ENCODE measurements at places on chromosomes 11 and 22.

DNA sequence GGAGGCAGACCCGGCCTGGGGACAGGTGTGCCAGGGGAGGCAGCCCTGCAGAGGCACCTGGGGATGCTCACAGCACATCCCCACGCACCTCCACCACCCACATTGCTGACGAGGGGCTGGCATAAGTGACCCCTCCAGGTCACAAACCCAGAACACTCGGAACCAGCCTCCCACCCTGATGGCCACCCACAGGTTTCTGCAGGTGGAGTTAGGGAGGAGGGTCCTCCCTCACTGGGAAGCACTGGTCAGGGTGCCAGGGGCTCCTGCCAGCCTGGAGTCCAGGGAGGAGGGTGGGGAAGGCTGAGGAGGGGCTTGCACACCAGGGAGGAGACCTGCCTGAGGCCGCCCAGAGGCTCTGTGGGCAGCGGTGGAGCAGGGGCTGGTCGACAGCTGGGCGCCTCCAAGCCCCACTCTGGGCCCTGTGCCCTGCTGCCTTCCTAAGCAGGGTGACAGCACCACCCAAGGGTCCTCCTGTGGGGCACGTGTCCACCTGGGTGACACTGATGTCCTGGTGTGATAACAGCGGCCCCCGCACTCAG is 51.0 kb upstream of the CARS1 start:
- DNase-seq: peak; percentile 40

DNA sequence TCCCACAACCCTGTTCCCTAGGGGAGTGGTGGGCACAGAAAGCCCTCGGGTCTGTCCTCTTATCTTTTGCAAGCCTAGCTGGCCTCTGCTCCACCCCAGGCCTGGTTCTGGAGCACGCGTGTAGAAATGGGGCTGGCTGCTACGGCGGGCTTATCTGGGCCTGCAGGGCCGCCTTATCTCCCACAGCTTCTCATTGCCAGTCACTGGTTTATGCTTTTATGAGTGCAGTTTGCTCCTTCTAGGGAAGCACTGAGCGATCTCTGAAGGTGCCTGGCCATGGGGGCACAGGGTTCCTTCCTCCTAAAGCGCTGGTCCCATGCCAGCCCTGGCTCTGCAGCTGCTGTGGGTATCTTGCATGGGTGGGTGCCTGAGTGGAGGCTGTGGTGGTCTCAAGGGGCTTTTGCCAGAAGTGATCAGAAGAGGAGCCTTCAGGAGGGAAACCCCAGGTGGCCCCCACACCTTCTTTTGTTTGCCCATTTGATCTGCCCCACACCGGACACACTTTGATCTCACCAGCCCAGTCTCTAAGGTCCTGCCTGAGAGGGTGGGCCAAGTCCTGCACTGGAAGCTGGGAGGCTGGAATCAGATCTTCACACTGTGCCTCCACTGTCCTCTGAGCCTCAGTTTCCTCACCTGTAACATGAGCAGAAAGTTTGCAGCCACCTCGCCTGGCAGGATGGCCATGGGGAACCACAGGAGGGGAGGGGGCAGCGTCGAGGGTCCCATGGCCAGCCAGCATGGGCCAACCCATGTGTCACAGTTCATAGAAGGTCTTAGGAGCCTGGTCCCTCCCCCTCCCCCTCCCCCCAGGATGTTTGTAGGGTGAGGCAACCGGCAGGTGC is 86.6 kb upstream of the FGF3 start:
- DNase-seq: no peak

- no peak for DNase-seq
These were observed 17.5 kb downstream of the NCR3LG1 start for GRCh38 chr11:17369094-17369493.

GRCh38 chr22:48918585-48919186 is 909.0 kb downstream of the BRD1 start:
- no peak for DNase-seq

DNA sequence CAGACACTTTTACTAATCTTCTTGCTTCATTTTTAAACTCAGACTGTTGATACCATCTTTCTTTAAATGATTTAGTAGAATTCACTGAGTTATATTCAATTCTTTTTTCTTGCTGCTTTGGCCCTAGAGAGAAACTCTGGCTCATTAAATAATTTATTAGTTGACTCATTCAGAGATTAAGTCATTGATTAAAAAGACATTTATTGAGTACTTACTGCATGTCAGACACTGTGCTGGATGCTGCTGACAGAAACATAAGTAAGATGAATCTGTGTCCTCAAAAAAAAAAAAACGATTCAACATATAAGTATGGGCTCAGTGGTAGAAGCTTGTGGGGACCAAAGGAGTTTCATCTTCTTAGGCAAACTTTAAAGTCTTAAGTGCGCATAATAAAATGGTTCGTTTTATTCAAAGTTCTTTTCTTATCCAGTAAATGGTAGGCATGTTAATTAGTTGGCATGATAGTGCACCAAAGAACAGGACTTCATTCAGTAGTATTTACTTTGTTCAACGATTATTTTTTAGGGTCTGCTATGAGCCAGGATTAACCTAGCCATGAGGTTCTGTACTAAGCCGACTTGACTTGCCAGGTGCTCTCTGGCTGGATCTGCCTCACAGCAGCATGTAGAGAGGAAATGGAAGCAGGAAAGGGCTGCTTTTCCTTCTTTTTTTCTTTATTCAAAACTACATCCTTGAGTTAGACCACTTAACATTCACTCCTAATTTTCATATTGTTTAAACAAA is 281.0 kb upstream of the CTSC start:
- no peak for DNase-seq

DNA sequence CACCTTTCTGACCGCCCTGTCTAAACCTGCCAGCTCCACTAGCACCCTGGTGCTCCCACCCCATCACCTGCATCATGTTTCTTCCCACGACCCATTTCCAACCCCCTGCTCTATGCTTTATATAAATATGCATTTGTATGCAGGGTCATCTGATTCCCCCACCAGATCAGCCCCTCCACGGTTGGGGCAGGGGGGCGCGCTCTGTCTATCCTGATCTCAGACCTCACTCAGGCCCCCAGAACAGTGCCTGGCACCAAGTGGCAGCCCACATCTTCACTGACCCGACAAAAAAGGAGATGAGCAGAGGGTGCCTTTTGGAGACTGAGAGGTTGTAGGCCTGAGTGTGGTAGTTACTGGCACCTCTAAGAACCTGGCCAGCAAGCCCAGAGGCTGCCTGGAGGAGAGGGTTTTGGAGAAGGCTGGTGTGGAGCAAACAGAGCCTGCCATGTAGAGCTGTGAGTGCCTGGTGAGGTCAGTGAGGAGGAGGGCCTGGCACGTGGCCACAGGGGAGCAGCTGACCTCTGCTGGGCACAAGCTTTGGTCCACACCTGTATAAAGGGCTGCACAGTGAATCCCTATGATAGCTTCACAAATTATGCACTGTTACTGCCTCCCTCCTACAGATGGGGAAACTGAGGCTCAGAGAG is 86.3 kb upstream of the RTL6 start:
- DNase-seq: peak; percentile 23

GRCh38 chr22:48338793-48339705 is 1488.6 kb downstream of the BRD1 start:
- DNase-seq: peak; percentile 24

DNA sequence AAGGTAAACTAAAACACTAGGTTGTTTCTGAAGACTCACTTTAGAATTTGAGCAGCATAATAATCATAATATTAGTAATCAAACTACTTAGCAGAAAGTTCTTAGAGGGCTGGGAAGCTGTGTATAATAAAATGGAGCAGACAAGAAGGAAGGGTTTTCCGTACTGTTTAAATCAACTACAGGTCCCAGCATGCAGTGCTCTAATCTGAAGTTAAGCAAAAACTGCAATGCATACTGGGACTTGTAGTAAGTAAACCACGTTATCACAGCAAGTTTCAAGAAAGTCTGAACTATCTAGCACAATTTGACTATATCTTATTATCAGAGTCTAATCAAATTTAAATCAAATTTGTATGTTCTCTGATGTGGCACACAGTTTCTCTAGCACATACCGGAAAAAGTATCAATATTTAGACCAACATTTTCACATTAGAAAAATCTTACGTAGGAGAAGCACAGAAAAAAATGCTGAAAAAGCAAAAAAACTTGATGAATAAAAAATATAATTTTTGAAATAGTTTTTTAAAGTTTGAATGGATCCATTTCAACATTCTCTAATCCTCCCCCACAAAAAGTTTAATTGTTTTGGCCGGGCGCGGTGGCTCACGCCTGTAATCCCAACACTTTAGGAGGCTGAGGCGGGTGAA is 8.2 kb downstream of the PHF21A start:
- no peak for DNase-seq

DNA sequence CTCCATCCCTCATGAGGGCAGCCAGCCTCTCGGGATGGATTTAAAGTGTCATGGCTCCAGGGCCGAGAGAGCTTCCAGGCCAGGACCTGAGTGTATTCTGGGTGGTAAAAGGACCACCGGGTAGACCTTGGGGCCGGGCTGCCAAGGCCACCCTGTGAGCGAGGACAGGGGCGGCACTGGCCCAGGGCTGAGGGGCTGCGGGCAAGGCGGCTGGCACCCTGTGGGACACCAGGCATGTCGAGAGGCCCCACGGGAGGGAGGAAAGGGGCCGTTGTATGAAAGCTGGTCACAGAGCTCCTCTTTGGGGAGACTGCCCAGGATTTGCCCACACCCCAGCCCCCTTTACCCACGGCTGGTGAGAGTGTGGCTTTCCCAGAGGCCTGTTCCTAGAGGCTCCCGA is 92.3 kb upstream of the RTL6 start:
- DNase-seq: no peak

GRCh38 chr22:20674998-20675397 is 98.9 kb upstream of the SERPIND1 start:
- DNase-seq: no peak

GRCh38 chr22:34841331-34841771 is 224.6 kb upstream of the ISX start:
- no peak for DNase-seq

- no peak for DNase-seq
These were observed 32.0 kb upstream of the SERPIND1 start for GRCh38 chr22:20741634-20742581.

DNA sequence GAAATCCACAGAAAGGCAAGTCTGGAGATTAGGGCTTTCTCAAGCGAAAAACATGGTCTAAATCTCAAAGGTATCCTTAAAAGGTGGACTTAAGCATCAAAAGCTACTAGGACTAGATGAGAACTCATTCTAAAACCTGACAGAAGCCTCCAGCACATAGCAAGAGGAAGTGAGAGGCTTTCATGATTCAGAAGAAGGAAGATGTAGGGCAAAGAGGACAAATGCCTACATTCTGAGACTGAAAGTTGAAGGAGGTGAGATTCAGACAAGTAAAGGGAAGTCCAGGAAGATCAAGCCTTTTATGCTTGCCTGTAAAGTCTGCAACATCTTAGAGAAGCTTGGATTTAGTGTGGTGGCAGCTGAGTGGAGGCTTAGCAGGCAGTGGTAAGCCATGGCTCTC is 98.9 kb downstream of the PGR start:
- DNase-seq: no peak

- DNase-seq: no peak
These were observed 5.1 kb upstream of the CHST1 start for GRCh38 chr11:45670386-45671135.

- no peak for DNase-seq
These were observed 360.0 kb upstream of the DDI1 start for GRCh38 chr11:103676413-103676812.

DNA sequence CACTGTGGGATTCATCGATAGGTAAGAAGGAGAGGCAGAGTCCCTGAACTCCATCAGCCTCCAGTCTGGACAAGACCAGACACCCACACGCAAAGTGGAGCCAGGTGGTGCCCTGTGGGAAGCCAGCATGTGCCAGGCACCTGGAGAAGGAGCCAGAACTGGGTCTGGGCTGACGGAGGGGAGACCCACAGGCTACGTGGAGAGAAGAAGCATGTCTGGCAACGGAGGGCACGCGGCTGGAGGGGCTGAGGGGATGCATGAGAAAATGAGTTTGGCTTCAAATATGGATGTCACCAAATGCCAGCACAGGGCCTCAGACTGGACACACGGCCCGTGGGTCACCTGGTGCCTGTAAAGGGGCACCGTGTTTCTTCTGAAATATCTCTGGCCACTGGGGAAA is 55.7 kb downstream of the LINC01488 start:
- DNase-seq: no peak

DNA sequence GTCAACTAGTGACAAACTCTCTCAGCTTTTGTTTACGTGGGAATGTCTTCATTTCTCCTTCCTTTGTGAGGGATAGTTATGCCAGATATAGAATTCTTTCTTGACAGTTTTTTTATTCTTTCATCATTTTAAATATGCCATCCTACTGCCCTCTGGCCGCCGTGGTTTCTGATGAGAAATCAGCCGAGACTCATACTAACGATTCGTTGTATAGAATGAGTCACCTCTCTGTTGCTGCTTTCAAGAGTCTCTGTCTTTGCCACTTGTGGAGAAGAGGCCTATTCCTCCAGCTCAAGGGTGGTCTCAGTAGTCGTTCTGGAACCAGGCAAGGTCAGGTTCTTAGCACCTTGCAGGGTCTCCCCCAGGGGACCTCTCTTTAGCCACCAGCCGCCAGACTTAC is 8.0 kb downstream of the MYO7A start:
- DNase-seq: no peak

DNA sequence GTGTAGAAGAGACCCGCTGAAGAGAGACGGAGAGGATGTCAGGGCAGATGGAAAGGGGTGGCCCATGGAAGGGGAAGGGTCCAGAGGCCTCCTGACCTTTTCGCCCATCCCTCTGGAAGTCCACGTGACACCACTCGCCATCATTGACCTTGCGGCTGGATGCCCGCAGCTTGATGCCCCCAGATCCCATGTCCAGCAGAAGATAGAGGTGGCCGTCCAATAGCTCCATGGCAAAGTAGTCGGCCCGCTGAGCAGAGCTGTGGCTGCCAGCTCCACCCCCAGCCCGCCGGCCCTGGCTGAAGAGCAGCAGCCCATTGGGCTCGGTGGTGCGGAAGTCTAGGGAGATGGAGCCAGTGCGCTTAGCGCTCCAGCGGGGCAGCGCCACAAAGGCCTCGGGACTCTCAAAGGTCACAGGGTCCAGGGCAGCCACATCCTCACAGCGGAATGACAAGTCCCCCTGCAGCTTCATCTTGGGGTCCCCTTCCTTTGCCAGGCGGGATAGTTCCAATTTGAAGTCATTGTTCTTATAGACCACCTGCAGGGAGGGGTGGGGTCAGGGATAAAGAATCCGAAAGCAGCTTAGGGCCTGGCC is 55.7 kb downstream of the NRXN2 start:
- DNase-seq: peak; percentile 26

DNA sequence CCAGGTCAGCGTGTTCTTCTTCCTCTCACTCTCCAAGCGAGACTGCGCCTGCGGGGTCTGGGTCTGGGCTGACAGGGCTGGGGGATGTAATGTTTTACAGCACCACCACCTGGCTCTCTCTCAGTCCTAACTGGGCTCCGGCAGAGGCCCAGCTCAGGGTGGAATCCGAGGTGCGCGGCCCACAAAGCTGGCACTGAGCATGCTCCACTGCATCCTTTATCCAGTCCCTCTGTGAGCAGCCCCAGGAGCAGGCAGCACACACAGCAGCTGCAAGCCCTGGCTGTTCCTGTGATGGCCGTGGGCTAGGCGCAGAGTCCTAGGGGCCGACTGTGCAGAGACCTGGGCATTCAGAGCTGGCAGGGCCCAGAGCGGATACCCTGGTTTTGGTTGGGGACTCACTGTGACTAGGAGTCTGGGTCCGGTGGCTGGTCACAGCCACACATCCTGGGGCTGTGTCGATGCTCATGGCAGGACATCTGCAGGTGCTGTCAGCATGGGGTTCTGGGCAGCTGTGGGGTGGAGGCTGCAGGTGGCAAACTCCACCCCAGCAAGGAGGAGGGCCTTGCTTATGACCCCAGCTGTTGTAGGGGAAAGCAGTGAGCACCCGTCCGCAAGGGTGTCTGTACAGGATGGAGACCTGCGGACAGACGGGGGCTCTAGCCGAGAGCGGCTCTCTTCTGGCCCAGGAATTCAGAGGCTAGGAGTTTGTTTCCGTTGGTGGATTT is 4.0 kb downstream of the LRRC75B start:
- no peak for DNase-seq
